Common myeloid progenitor, CD34-positive (primary cell): ENCODE measurements at places on chromosomes 11 and 22.

- DNase-seq = no peak
These were observed 53.6 kb upstream of the INCENP start for GRCh38 chr11:62069986-62070919.

DNA sequence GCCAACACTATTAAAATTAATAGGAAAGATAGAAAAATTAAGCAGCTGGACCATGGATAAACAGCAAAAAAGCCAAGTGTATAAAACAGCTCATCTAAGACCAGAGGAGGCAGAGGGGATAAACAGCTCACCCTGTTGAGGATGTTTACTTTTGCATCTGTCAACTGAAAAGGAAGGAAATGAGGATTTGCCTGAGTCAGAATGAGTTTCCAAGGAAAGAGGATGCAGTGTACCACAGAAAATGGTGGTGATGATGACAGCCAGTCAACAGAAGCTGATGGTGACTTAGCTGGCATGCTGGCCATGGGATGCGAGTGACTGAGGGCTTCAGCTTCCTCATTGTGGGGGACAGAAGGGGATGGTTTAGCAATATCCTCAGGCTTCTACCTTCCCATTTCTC lies 183.5 kb downstream of the KIRREL3 start:
- DNase-seq = peak; percentile 2

- no peak for DNase-seq
These were observed 21.6 kb downstream of the LMO1 start for GRCh38 chr11:8242118-8242475.

- DNase-seq = no peak
These were observed 68.1 kb downstream of the LIF start for GRCh38 chr22:30178181-30179126.

- no peak for DNase-seq
These were observed 114.9 kb downstream of the ETS1 start for GRCh38 chr11:128472128-128473089.

- DNase-seq = no peak
These were observed 160.5 kb downstream of the CSNK2A3 start for GRCh38 chr11:11192541-11192940.

DNA sequence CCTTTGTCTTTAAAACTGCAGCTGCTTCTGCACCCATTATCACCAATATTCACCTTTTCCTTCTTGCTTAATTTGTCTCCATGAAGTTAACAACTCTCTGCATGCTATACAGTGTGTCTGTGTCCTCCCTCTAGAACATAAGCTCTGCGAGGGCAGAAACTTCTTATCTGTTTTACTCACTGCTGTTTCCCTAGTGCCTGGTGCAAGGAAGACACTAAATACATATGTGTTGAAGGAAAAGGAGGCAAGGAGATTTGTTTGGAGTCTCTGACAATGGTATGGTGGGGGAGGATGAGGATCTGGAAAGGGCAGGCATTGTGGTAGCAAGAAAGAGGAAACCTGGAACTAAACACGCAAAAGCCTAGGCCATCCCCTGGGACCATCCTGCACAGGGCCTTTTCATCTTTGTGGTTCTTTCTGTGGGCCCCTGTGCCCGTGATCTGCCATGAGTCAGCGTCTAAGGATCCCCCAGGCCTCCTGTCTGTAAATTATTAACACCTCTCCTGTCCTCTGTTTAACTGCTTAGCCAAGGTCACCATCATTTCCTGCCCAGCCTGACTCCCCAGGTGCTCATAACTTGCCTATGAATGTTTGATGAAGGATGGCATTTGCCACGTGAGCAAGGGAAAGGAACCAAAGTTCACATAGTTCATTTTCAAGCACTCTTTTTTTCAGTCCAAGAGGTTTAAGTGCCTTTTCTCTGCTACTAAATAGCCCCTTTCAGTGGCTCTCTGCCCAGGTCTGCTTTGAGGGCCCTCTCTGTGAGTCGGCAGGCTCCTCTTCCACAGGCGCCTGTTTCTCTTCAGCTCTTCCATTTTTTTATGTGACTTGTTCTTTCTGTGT lies 131.1 kb downstream of the RASSF10 start:
- DNase-seq = peak; percentile 13

DNA sequence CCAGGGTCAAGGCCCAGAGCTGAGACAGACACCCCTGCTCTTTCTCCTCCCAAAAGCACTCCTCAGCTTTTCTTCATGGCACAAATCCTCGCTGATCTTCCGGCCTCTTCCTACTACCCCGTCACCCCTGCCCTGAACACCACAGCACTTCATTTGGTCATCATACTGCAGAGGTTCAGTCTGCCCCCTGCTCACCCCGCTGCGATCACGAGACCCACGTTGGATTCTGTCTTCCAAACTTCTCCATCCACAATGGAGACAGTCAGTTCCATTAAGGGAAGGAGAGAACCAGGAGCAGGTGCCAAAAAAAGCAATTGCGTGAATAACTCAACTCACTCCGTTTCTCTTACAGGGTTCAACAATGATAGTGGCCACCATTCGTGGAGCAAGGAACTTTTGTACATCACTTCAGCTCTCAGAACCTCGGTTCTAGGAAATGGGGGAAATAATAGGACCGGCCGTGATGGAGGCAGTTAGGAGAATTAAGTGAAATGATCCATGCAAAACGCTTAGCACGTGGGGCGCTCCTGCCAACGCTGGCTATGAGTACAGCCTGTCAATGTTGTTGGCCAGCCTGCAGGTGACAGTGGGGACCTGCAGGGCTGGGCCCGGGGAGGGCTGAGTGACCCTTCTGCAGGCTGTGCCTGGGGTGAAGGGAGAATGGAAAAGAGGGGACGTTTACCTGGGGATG lies 45.9 kb downstream of the MN1 start:
- no peak for DNase-seq

DNA sequence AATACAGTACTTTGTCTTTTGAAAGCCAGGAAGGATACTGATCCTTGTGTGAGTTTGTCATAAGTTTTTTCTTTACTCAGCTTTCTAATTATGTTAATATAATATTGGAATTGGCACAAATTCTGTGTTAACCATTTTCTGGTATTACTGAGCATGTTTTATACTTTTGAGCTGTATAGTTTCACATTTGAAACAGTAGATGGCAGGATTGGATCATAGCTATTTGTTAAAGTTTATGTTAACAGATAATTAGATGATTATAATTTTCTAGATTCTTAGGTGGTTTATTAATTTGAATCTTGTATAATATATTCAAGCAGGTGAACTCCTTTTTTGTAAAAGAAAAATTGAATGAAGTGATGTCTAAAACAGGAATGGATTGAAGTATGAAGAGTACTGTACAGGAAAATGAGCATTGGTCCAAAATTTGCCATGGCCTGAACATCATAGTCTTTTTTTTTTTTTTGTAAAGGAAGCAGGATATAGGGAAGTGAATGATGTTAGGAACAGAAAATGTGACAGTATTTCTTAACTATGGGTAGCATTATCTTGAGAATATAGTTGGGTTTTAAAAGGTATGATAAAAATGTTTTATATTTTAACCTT lies 102.0 kb downstream of the CYP2R1 start:
- DNase-seq = peak; percentile 48

DNA sequence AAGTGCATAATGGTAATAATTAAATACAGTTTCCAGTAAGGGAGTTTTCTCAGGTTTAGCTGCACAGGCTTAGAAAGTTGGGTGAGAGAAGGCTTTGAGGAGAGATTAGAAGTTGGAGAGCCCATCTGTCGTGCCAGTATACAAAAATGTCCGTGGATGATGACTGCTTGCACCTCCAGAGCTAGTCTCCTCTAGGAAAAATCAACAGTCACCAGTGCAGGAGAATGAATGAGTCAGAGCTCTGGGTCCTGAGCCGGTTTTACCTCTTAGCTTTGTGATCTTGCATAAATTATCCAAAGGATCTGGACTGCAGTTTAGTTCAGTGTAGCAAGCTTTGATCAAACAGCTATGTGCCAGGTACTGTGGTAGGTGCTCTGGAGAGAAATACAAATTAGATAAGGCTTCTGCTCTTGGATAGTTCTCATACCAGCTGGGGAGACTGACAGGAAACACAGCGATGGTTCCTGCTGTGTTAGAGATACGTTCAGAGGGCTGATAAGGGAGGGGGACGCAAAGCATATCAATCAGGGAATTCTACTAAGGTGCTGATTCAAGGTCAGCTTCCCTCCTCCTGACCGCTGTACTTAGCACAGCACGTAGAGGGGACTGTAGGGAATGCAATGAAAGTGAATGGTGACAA lies 125.9 kb downstream of the TEAD1 start:
- DNase-seq = no peak

GRCh38 chr22:23070418-23071229 lies at the start of gene GNAZ:
GNAZ (plus strand) TSS chr22:23070519; CDS start chr22:23095696, 25,177 bp downstream.
- DNase-seq = peak; percentile 46

DNA sequence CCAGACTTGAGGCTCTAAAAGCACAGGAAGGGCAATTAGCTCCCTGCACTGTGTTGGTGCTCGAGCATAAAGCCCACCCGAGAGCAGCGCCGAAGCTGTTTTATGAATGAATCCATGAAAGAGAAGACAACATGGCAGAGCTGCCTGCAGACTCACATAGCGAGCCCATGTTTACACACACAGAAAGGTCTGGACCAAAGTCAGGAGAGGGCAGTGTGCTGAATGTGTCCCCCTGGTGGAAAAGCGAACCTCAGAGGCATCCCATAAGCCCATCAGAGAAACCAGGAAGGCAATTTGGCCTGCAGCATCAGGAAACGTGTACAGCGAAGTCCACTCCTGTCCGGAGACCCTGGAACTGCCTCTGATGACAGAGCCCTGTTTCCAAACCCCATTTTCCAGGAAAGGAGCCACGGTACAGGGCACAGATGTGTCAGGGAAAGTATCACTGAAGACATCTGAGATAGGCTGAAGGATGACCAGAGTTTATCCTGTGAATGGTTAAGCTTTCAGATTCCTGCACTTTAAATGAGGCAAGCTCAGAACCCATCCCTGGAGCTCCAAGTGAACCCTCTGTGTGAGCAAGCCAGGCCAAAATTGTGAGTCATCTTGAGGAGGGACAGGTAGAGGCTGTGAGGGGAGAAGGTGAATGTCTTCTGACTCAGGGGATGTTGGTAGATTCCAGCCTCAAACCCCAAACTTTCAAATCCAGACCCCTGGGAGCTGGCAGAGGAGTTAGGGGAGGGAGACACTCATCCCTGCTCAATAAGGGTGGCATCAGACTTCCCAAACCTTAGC lies 36.9 kb downstream of the CHRDL2 start:
- no peak for DNase-seq

DNA sequence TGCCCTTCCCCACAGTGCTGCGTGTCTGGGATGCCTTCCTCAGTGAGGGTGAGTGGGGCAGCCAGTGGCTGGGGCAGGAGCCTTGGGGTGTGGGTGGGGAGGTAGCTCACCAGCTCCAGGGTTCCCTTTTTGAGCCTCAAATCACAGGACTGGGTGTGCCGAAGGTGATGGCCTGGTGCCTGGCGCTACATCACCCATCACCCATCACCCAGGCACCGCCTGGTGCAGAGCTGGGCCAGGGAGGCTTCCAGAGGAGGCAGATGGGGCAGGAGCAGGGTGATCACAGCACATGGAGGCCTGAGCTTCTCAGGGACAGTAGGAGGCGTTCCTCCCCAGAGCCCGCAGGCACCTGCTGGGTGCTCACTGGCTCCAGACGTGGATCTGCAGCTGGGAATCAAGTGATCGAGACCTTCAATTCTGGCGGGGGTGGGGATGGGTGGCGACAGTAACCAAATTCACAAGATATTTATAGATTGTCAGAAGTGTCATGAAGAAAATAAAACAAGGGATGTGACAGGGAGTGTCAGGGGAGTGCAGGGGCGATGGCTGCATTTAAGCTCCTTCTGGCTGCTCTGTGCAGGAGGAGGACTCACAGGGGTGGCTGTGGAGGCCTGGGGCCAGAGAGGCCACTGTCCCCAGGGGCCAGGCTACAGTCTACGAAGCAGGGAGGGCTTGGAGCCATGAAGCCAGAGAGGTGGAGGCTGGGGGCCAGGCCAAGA lies 3.2 kb downstream of the TBC1D10C start:
- no peak for DNase-seq

GRCh38 chr11:94775567-94776327 lies 7.6 kb downstream of the AMOTL1 start:
- DNase-seq = no peak

DNA sequence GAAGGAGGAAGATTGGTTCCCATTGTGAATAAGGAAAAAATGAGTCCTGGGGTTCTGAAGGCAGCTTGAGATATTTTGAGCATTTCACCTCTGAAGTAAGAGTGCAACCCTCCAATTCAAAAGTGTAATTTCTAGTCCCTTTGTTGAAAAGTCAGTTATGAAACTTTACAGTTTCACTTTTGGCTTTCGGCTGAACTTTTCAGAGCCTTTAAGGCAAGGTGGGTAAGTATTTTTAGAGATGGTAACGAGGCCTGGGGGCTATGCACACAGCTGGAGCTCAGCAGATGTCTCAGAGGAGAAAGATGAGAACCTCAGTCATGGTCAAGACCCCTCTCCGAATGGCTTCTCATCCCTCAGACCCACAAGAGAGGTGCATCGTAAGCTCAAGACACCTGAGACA lies 267.6 kb downstream of the KIRREL3 start:
- DNase-seq = no peak

DNA sequence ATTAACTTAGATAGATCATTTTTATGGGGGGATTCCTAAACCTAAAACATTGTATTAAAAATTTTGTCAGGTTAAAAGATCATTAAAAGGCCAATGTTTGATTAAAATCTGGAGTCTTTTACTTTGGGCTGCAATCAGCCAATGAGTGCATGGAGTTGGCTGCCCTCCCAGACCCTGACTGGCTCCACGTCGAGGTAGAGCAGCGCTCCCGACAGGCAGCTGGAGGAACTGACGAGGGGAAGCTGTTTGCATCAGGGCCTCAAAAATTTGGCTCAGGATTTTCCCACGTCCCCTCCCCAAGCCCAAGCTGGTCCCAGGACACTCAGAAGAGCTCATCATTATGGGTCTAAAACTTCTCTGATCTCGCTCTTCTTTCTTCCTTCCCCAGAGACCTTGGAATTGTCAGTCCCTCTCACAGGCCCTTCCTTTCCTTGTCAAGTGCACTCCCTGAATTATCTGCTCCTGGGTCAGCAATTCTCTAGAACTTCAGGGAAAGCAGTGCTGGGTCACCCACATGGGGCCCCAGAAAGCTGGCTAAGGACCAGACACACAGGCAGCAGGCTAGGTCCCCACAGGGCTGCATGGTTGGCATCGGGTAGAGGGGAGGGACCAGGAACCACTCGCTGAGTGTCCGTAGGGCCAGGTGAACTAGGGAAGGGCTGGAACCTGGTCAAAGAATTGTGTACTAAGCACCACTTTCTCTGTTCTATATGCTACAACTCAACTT lies 119.6 kb upstream of the IGLL5 start:
- peak; percentile 6 for DNase-seq

DNA sequence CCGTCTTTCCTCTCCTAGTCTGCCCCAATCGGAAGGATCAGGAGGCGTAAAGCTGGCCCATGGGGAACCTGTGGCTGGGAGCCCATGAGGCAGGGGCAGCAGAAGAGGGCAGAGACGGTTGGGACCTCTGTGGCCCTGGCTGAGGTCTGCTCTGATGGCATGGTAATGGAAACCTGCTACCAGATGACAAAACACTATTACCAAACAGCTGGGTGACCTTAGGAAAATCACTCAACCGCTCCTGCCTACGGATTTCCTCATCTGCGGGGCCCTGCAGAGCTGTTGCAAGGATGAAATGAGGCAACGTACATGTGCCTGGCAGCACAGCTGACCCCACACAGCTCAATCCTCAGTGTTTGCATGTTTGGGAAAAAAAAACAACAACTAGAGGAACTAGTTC lies 4.6 kb downstream of the AP5B1 start:
- DNase-seq = no peak

GRCh38 chr11:96061730-96062129 lies 137.8 kb upstream of the MTMR2 start:
- no peak for DNase-seq
